Stimulated activated CD8-positive, alpha-beta memory T cell treated with anti-CD3 and anti-CD28 coated beads, Interleukin-7, amount 100 ng/mL, for 1 hour (primary cell): ENCODE measurements at places on chromosomes 3 and 15.

DNA sequence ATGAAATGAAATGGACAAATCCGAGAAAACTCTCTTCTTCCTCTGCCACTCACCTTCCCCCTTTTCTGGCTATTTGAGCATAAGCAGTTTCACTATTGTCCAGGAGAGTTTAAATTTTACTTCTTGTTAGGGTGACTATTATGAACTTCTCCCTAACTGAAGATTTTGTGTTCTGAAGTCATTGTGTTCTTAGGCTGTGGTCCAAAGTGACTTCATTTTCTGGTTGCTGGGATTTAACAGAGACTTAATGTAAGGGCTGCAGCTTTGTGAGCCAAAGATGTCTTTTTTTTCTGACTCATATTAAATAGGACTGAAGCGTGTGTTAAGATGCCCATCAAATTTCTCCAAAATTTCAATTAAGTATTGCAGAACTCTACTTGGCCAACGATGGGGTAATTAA is 46.5 kb upstream of the FSTL1 start:
- DNase-seq, result no peak

- no peak for DNase-seq
Observed at GRCh38 chr3:362681-363338, 166.2 kb downstream of the CHL1 start.

- DNase-seq, result no peak
Observed at GRCh38 chr3:15439476-15439875, 12.1 kb downstream of the EAF1 start.

GRCh38 chr15:65066001-65066634 is 1.7 kb downstream of the RASL12 start:
- no peak for DNase-seq

DNA sequence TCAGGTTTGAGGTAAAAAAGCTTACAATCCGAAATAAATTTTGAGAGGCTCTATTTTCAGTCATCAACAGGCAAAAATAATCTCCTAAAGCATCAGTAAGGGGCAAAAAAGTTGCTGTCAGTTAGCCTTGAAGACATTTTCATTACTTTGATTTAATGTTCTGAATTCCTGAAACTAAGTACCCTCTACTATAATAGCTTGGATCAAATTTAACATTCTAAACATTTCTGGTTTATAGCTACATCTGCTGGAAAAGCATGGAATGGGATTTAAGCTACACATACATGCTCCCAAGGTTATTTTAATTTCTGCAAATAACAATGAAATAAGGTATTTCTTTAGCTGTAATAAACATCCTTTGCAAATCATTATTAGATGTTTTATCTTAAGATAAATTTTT is 245.4 kb downstream of the ULK4 start:
- no peak for DNase-seq

GRCh38 chr15:73841756-73842725 is 31.3 kb upstream of the TBC1D21 start:
- DNase-seq, result no peak

GRCh38 chr3:16056217-16056616 is 118.3 kb upstream of the GALNT15 start:
- DNase-seq, result no peak

DNA sequence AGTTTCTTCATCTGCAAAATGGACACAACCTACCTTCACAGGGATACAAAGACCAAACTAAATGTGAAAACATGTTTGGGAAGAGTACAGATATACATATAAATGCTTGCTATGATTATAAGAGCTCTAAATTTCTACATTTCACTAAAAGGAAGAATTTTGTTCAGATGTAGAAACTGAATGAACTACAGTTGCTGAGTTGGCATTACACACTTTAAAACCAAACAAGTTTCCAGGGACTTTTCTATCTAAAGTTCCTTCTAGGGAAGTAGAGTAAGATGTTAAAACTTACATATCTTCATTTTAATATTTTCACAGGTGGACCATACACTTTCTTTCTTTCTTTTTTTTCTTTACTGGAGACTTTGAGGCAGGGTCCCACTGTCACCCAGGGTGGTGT is 4.6 kb downstream of the AAGAB start:
- DNase-seq, result no peak

GRCh38 chr3:38842266-38842965 is 26.4 kb upstream of the SCN10A start:
- no peak for DNase-seq

DNA sequence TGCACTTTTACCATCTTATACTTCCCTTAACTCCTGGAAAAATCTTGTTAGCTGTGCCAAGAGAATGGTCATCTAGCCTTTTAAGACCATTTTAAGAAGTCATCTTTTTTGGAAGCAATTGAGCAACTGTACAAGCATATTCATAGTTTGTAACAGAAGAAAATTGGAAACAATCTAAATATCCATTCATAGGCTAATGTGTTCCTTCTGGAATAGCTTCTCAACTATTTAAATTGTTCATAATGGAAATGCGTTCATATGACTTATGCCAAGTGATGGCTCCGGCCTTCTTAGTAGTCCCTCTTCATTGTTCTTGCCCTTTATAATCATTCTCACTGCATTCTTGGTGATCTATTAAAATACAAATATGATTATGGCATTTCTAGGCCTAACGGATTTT is 17.4 kb upstream of the OSBPL11 start:
- no peak for DNase-seq

- DNase-seq, result no peak
Observed at GRCh38 chr15:87704276-87704675, 552.3 kb downstream of the NTRK3 start.

- no peak for DNase-seq
Observed at GRCh38 chr3:64388886-64389285, 163.6 kb upstream of the PRICKLE2 start.

DNA sequence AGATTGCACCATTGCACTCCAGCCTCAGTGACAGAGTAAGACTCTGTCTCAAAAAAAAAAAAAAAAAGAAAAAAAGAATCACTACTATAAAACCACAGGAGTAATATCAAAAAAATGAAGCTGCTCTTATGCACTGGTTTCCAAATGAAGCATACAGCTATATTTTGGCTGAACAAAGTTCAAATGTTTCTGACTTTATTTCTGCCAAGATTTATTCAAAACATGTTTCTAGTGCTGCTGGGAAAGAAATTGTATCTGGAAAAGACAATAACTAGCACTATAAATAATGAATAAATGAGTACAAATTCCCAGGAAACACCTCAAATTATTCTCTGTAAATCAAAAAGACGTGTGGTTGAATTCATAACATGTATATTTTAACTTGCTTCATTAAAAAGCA is 102.5 kb upstream of the MME start:
- DNase-seq, result no peak

GRCh38 chr15:59649603-59650002 is 7.7 kb downstream of the GTF2A2 start:
- DNase-seq, result no peak

- DNase-seq, result no peak
Observed at GRCh38 chr3:58006661-58007060, 1.6 kb upstream of the FLNB start.

DNA sequence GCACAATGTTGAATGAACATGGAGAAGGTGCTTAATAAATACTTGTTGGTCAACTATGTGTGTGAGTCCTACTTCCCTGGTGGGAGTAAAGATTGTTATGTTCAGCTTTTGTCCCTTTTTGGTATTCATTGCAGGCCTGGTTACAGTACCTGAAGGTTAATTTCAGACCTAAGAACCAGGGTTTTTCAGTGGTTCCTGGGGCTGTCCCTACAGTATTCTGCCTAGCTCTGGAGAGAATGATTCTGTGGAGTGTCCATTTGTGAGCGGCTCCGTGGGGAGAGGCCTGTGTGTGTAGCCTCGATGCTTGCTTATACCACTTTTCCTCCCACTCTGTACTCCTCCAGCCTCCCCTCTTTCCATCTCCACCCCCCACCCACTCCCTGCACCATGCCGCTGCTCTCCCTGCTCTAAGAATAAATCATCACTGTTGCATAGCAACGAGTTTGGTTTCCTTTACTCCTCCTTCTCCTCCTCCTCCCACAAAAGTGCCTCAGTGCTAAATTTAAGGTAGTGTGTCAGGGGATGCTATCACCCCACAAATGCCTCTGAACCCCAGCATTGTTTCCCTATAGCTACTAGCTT is 150.6 kb upstream of the ROPN1 start:
- DNase-seq, result no peak

GRCh38 chr3:25257026-25257425 is 171.0 kb upstream of the RARB start:
- no peak for DNase-seq

DNA sequence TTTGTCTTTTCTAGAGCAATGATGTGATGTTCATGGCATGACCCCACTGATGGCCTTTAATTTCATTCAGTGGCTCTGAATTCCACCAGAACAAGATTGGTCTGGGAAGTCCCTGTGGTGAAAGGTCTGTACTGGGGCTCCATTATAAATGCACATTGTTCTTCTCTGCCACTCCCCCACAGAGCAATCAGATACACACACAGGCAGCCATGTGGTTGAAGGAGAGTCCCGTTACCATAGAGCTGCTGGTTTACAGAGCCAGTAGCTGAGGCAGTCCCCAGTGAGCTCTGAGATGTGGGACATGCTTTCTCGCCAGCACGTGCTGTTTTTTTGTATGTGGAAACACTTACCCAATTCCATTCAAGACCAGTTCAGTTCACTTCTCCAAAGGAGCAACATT is 172.7 kb upstream of the TRIM42 start:
- DNase-seq, result no peak

DNA sequence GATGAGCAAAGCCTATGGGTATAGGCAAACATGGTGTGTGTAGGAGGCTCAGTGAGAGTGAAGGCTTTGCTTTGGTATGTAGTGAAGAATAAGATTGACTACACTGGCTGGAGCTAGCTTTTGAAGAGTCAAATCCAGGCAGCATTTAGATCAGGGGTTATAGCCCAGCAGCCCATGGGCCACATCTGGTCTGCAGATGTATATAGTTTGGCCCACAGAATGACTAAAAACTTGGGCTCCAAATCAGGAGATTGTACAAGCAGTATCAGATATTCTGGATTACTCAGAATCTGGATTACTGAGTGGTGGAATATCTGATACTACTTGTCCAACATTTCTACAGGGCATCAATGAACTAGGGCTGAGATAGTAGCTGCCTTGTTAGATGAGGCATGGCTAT is 92.9 kb upstream of the FGF7 start:
- no peak for DNase-seq

GRCh38 chr15:96363707-96364106 is 33.2 kb downstream of the NR2F2 start:
- DNase-seq, result no peak

DNA sequence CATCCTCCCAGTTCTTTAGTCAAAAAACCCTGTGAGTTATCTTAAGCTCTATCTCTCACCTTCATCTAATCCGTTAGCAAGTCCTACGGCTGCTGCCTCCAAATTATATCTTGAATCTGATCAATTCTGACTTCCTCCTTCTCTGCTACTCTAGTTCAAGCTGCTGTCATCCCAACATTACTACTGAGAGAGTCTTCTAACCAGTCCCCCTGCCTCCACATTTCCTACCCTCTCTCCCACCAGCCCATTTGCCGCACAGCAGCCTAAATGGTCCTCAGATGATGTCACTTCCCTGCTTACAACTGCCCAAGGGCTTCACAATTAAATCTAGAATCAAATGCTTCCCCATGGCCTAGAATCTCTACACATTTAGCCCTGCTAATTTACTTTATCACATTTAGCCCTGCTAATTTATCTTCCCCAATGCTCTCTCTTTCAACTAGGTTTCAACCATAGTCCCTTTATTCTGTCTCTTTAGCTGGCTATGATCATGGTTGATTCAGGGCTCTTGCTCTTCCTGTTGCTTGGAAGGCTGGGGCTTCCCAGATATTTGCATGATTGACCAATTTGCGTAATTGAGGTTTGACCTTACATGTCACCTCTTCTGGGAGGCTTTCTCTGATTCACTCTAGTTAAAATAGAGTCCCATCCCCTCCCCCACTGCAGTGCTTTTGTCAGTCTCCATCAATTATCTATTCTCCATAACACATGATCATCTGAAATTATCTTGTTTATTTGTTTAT is 11.0 kb upstream of the ARL14 start:
- DNase-seq, result no peak

DNA sequence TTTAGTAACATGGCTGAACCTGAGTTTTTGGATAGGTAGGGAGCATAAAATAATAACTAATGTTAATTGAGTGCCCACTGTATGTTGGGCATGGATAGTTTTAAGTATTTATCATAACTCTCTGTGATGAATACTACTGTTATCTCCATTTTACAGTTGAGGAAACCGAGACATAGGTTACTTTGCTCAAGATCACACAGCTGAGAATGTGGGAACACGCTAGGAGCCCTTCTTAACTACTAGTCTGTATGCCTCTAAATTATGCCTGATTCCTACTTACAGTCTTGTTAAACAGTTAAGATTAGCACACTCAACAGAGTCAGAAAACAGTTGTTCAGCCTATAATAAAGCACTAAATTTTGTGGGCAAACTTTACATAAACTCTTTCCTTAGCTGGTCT is 2.0 kb upstream of the SIAH2 start:
- DNase-seq, result no peak

DNA sequence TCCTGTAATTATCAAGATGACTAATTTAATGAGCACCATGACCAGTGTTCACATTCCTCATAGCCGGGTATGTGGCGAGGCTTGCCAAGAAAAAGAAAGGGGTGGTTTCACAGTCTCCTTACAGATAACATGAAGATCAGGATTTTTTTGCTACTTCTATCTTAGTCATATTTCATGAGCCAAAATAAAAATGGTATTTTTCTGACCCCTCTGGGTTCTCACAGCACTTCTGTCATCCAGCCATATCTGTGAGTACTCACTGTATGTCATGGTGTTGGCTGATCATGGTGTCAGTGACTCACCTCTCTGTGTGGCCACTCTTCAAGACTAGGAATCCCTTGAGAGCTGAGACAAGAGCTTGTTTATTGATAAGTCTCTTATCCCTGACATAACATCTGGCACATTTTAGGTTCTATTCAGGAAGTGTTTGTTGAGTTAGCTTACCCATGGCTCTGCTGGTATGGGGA is 130.5 kb upstream of the LMCD1 start:
- DNase-seq, result no peak

DNA sequence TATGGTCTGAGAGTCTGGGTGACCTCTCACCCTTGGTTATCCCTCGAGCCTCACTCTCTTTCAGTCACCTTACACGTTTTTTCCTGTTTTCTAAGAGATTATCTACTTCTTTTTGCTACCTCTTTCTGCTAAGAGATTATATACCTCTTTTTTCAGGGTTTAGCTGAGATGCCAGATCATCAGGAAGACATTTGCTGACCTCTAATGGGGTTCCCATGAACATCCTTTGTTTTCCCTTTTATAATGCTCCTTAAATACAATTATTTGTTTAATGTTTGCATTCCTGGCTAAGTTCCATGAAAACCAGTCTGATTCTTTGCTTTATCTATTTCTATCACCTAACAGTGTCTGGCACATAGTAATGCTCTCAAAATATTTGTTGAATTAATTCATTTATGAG is 39.6 kb downstream of the LEKR1 start:
- no peak for DNase-seq

GRCh38 chr3:59878038-59878427 is 828.2 kb upstream of the CFAP20DC start:
- DNase-seq, result no peak

GRCh38 chr3:13684854-13685253 is 135.9 kb downstream of the FBLN2 start:
- DNase-seq, result no peak
